Dorsolateral prefrontal cortex (tissue), 122 donors: ENCODE measurements at places on chromosomes 6 and 20.

DNA sequence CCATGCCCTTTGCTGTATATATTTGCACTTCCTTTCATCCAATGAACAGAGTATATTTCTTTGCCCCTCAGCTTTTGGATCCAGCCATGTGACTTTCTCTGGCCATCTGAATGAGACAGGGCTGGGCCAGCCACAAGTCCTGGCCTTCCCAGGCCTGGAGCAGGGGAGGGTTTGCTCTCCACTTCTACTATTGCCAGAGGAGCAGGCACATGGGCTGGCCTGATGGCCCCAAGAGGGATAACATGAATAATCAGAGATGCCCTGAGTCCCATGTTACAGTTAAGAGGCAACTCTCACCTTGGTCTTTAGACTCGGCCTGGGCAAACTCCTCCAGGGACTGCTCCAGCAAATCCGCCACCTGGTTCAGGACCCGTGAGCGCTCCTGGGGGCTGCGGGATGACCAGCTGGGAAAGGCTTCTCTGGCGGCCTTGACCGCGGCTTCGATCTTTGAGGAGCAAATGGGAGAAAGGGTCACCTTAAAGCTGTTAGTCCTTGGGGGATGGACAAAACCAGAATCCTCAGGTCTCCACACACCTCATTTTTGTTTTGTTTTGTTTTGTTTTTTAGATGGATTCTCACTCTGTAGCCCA, 6.3 kb downstream of the ALDH8A1 start:
- DNase-seq: no peak

GRCh38 chr6:115001731-115002350, 659.0 kb upstream of the HS3ST5 start:
- no peak for DNase-seq

DNA sequence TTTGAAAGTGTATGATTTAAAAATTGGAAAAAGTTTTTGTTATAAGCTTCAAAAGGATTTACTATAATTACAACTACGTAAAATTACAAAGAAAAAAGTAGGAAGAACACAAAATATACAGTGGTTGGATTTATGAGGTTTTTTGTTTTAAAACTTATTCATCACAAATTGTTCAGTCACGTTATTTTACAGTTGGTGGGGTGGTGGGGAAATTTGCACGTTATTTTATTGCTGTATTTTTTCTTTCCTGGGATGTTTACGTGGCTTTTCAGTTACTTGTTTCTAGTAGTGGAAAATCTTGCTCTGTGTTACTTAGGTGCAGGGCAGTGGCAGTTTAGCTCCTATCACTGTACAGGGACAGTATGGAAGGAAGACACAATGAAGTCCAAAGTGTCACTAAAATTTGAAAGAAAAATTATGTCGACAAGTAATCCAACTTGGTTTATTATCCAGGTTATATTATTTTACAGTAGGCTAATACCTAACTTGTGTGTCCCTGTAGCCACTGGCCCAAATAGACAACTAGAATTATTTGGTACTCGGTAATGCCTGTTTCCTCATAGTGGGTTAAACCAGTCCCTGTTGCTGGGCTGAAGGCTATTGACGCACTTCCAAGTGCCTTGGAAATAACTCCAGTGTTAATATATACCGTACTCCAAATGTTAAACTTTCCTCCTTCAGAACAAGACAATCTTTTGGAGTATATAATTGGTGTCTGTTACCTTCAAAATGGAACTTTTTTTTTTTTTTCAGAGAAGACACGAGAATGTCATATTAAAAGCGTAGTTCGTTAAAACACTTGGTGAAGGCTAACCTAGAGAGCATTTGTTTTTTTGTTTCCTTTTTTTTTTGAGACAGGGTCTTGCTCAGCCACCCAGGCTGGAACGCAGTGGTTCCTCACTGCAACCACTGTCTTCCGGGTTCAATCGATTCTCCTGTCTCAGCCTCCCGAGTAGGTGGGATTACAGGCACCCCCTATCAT, 4.6 kb downstream of the JARID2 start:
- DNase-seq: no peak

GRCh38 chr20:46324960-46325703, 16.8 kb upstream of the CDH22 start:
- no peak for DNase-seq
